GM06990 (cell line): ENCODE measurements at places on chromosomes 2 and 18.

- DNase-seq = no peak
Observed at GRCh38 chr2:190716176-190716807, 67.4 kb downstream of the NAB1 start.

- no peak for DNase-seq
Observed at GRCh38 chr2:39602616-39603015, 63.1 kb upstream of the TMEM178A start.

DNA sequence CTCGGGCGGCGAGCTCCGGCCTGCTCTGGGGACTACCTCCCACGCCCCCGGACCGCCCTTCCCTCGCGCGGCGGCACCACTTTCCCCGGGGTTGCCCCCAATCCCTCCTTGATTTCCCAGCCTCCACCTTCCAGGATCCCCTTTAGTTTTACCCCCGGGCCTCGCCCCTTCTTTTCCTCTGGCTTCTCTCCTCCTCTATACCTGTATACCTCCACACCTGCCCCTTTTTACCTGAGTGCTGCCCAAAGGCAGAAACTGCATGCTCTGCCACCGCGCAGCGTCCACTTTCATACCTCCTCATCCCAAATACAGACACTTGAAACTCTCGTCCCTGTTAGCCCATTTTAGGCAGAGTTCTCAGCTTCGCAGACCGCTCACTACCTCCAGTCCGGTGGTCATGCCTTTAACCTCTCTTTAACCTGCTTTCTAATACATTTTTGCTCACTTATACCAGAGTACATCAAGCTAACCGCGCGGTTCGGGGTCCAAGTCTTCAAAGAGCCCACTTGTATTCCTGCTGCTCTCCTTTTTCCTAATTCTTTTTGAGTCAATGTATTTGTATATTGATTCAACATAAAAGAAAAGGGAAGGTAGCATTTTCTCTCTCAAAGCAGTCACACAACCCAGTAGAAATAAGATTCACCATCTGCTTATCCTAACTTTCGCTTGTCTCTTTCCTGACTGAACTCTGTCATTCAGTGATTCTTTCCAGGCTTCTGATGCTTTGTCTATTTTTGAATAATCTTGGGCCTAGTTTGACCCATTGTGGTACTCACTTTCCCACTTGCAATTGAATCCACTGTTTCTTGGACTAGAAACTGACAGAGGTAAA is 901 bp downstream of the SPOPL start:
- no peak for DNase-seq

DNA sequence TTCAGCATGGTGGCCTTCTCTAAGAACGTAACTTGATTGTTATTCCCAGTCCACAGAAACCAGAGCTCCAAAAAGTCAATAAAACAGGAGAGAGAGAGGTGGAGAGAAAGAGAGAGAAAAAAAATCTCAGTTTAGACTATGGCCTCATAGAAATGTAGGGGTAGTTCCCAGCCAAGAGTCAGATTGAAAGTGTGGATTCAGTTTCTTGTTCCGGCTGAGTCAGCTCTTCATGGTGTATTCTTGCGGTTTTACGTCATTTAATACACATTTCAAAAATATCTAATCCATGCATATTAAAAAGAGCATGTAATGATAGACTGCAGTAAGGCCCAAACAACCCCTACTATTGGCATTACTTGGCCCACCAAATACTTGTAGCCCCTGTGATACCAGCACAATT is 303.9 kb downstream of the ETAA1 start:
- DNase-seq = no peak

GRCh38 chr2:58860586-58860985 is 619.5 kb upstream of the FANCL start:
- no peak for DNase-seq

DNA sequence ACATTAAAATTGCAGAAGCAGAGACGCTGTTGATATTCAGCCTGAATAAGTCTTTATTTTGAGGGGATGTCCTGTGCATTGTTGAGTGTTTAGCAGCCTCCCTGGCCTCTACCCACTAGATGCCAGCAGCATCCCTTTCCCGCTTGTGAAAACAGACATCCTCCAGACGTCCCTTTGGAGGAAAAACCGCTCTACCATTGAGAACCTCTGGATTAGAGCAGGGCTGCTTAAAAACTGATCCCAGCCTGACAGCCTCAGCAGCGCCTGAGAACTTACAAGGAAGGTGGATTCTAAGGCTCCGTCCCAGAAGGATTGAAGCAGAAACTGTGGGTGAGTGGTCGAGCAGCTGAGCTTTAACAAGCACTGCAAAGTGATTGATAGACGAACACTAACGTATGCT is 349.7 kb downstream of the CYRIA start:
- DNase-seq = no peak

- DNase-seq = no peak
Observed at GRCh38 chr2:134583997-134584520, 134.7 kb downstream of the TMEM163 start.

DNA sequence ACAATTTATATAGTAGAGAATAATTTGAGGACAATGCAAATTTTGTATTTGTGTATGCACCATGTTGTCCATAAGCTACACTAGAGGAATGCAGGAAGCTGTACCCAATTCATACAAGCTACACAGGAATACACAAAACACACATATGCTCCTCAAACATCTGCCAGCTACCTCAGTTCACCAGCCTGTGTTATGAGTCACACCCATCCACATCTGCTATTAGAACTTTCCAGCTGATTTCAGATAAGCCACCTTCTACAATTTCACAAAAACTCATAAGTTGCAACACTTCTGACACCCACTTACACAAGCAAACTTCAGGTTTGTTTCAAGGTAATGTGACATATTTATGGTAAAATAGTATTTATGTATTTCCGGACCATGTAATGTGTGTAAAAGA is 438.9 kb downstream of the SATB2 start:
- DNase-seq = no peak

DNA sequence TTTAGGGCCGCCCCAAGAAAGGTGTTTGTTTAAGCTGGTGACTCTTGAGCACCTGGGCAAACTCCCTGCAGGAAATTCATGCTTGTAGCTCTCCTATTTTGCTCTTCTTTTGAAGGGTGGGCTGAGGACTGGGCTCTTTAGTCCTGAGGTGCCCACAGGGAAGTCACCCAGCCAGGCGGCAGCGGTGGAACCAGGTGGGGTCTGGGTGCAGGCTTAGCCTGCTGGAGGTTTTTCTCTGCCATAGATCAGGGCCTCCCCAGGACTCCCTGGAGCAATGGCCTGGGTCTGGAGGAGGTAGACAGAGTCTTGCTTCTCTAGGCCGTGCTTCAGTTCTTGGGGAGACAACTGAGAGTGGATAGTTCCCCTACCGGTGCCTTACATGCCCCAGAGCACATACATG is 99.9 kb downstream of the CLIP4 start:
- DNase-seq = no peak

- DNase-seq = no peak
Observed at GRCh38 chr2:80519121-80519643, 214.6 kb upstream of the LRRTM1 start.

DNA sequence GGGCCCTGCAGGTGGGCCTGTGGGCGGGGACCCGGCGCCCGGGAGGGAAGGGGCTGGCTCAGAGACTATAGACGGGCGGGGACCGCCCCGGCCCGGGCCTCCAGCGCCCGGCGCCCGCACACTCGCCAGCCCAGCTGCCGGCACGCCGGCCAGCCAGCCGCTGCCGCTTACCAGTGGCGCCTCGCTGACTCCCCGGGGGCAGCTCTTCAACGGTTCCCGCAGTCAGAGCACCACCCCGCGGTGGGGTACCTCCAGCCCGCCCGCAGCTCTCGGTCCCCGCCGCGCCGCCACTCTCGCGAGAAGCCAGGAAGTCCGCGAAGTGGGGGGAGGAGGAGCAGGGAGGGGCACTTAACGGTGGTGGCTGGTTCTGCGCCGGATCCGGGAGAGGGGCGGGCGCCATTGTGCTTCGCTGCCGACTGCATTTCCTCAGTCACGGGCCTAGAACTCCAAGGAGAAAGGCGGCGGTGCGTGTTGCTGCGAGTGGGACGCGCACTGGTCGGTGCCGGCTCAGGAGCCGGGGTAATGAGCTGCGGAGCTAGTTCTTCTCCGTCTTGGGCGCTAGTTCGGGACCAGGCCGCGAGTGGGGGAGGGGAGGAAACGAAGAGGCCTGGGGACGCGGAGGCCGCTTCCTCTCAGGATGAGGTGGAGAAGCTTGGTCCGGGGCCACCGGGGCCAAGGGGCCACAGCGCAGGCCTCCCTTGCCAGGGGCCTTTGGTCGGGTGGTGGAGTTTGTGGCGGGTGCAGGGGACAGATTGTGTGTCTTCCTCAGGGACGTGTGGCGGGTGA is at the start of gene MARCHF7:
MARCHF7 (plus strand) TSS at position 364 of the 786 bp plus-strand sequence. CDS start 16,517 bp downstream, outside the sequence.
- peak; percentile 97 for DNase-seq

DNA sequence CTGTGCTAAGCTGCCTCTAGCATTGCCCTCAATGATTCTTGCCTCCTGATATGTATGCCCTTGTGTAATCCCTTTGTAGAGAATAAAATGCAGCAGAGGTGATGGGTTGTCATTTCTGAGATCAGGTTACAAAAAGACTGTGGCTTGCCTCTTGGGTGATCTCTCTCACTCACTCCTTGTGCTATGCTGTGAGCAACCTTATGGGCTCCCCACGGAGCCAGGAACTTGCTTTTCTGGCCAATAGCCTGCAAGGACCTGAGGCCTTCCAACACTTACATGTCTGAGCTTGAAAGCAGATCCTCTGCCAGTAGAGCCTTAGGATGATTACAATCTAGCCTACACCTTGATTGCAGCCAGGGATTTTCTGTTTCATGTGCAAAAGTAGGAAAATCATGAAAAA is 123.1 kb upstream of the XIRP2 start:
- DNase-seq = no peak

DNA sequence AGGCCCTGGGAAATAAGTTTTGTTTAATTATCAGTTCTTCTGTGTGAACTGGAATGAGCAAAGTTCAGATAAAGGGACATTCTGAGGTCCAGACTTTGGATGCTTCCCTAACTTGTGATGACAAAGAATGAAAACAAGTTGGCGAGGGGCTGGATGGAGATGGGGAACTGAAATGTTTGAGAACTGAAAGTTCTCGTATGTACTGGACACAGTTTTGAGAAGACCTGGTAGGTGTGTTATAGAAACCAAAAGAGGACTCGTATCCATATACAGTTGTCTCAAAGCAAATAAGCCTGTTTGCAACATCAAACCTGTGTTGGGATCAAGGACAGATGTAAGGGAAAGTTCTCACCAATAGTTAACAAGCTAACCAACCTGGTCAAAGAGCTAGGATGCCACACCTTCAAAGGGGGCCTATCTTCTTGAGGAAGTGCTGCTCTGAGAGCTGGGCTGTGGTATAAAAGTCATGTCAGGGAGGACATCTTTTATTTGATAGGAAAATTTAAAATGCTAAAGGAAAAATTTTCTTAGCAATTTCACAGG is at the start of gene UPP2:
UPP2 (plus strand) TSS at position 493 of the 543 bp plus-strand sequence. CDS start 188 bp downstream, outside the sequence.
- DNase-seq = no peak

DNA sequence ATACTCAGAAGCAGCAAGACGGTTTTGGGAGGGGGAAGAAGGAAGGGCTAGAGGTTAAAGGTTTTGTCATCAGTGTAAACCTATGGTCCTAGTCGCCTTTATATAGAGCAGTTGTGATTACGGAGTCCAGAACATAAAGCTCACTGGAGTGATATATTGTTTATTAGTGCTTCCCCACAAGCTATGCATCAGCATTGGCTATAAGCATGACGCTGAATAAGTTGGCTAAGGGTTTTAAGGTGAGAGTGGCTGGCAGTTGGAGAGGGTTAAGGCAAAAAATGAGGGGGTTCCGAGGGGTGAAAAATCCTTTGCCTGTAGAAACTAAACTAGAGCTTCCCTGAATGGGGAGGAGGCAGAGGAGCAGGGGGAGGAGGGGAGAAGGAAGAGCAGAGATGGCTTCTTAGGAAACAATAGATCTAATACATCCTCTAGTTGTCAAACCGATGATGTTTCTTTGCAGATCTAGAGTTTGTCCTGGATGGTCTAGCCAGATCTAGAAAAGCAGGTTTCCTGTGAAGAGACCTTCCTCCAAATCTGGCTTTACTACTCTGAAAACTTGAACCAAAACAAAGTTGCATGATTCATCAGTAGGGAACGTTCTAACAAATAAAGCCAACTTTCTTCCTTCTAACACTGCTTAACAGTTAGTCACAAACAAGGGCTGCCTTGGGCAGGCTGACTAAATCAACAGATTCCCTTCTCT is 2.5 kb downstream of the KLF7 start:
- DNase-seq = no peak

DNA sequence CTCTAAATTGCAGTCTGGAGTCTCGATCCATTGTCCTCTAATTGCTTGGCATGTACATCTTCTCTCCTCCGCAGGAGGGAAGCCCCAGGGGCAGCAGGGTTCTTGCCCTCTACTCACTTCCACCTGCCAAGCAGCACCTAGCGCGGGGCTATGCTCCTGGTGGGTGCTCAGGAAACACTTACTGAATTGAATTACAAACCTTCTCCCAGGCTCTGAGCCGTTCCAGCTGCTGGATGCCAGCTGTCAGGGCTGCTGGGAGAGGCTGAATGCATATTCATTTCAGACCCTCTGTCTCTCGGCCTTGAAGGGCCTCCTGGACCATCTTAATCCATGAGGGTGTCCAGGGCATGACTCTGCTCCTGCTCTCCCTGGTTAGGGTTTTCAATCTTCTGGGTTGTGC is 94.0 kb downstream of the CELF4 start:
- DNase-seq = no peak

DNA sequence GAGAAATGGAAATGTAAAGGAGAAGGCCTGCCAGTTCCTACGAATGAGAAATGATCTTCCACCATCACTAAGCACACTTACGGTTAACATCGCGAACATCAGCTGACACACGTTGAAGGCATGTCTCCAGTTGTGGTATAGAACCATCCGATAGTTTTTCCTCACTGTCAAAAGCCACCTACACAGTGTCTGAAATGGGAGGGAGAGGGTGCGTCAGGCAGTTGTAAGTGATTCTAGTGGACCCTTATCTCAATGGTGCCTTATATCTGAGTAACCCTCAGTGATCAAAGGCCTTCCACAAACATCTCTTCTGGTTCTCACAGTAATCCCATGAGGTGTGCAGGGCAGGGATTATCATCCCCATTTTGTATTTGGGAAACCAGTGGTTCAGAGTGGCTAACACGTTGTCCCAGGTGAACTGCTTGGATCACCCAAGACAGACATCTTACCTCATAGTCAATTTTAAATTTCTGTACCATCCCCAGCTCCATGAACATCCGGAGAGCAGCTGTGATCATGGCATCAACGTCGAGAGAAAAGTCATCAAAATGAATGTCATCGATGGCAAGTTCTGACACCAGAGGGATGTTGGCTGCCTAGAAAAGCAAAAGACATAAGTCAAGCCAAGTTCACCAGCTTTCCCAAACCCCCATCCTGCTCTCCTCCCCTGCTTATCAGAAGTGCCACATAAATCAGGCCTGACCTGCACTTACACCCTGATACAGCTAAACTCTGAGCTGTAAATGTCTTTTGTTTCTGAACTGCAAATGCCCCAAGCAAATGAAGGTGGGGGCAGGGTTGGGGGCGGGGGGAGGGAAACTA is 335.2 kb downstream of the AGPS start:
- DNase-seq = no peak

GRCh38 chr2:142321706-142322280 is 191.0 kb upstream of the LRP1B start:
- DNase-seq = no peak

DNA sequence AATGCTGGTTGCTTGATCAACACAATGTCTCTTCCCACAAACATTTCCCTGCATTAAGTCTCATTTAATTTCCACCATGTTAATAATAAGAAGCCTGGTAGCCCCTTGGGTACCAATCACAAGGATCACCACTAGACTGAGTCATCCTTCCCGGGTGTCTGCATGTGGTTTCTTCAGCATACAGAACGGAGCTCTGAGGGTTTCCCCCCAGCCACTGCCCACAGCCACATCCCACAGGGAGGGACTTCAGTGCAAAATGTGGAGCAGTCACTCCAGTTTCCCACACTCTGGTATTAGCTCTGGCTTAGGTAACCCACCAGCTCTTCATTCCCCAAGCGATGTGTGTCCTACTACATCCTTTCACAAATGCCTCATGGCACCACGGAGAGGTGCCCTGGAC is 42.7 kb upstream of the POLE4 start:
- no peak for DNase-seq
